AG09319 (cell line): ENCODE measurements at places on chromosomes 3 and 15.

DNA sequence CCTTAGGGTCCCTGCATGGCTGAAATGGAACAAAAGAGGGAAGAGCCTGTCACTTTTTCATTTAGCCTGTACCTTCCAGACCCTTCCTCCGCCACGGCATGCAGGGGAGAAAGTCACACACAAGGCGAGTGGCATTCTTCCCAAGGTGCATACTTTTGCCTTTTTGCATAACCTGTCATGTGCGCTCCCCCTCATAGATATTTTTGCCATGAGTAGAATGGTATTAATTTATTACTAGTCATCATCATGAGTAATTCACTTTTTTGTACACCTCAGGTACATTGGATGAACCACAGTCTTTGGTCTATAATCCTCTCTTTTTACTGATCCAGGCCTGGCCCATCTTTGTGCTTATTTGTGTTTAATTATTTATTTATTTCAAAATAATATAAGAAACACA lies 8.9 kb upstream of the BUB1B start:
- DNase-seq: no peak

DNA sequence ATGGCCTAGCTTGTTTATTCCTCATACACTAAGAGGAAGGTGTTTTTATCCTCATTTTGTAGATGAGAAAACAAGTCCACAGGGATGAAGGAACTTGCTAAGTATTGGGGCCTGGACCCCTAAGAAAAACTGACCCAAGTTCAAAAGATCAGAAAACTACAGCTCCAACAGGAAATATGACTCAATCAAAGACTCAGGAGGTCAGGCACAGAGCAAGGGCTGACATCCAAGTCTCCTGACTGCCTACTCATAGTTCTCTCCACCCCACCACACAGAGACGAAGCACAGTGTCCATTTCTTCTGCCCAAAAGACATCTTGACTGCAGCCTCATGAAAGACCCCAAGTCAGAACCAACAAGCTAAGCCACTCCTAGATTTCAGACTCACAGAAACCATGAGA lies 26.9 kb upstream of the TPM1 start:
- peak; percentile 31 for DNase-seq

DNA sequence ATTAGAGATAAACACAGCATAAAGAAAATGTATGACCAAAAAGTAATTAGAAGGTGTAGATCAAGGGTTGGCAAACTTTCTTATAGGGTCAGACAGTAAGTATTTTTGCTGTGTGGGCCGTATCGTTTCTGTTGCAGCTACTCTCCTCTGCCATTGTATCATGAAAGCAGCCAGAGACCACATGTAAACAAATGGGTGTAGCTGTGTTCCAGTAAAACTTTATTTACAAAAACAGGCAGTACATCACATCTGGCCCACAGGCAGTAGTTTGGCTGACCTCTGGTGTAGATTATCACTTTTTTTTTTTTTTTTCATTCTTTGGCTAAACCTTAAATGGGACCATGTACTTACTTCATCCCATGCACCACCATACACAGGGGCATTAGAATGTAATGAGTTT lies 190.8 kb downstream of the MBNL1 start:
- DNase-seq: no peak

GRCh38 chr15:101180620-101181307 lies 71.1 kb downstream of the CHSY1 start:
- no peak for DNase-seq

DNA sequence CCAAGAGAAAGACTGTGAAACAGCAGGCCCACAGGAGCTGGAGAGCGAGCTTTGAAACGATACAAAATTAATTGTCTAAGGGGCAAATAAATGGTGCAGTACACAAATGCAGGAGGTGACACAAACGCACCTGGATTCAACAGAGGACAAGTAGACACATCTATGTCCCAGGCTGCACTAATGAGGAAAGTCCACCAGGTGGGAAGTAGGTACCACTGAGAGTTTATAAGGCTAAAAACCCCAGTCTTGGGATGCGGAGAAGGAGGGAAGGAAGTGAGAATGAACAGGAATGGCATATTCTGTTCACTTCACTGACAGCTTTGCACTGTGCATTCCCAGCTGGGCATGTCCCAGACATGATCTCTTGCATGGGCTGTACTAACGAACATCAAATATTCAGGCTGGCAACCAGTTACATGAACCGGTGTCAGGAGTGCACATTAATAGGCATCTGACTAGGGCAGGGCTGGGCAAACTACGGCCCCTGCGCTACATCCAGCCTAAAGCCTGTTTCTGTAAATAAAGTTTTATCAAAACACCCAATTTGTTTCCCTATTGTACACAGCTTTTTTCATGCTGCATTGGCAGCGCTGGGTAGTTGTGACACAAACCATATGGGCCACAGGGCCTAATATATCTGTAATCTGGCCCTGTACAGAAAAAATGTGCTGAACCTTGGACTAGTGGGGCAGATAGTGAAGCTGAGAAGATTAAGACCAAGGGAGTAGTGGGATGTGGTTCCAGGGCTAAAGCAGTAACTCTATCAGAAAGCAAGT lies 107.0 kb downstream of the IGF2BP2 start:
- DNase-seq: no peak

GRCh38 chr3:82354228-82354627 lies 592.8 kb upstream of the GBE1 start:
- no peak for DNase-seq

GRCh38 chr15:78752492-78753358 lies 58.5 kb downstream of the ADAMTS7 start:
- no peak for DNase-seq

DNA sequence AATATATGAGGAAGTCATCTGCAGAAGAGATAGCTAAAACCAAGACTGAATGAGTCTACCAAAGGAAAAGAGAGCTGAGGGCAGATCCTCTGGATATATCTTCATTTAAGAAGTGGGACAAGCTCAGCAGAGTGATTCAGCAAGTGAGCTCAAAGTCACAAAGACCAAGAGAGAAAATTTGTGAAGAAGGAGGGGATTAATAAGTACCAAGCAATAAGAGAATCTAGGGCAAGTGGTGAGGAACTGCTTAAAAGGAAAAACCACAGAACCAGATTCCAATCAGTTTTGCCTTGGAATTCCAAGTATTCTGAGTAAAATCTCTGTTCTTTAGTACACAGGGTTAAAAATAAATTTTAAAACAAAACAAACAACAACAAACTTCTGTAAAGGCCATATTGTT lies 3.6 kb downstream of the EHHADH start:
- DNase-seq: no peak
